ENCODE measurements at places on chromosomes 13 and 19.

GRCh38 chr13:58594747-58595600 lies 963.4 kb downstream of the PCDH17 start:
- no peak for DNase-seq

DNA sequence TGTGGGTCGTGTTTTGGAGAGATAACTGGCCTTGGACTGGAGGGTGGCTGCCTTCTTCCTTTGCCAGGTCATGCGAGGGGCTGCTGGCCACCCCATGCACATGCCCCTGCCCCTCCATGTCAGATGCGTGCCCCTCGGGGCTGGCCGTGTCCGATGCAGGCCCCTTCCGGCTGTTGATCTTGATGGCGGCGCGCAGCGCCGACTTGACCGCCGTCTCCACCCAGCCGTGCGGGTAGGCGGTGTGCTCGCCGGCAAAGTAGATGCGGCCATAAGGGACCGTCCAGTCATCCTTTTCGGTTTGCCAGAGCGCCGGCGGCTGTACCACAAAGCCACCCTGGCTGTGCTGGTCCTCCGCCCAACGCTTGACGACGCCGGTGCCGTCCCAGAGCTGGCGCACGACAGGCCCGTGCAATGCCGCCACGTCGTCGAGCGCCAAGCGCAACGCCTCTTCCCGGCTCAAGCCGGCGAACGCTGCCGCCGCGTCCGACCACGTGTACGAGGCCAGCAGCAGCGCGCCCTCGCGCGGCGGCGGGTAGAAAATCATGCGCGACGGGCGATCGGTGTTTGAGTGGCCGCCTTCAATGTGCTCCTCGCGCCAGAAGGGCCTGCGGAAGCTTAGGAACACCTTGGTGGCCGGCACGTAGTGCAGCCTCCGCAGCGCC lies 6.9 kb downstream of the IL4I1 start:
- peak; percentile 91 for DNase-seq

- DNase-seq, result no peak
Observed at GRCh38 chr19:858868-859843, at the start of gene CFD. Gene CFD, plus strand, starts transcription at chr19:859664. Its CDS starts 26 bp downstream, at chr19:859690.

- no peak for DNase-seq
Observed at GRCh38 chr13:28590461-28590860, 68.5 kb upstream of the POMP start.

DNA sequence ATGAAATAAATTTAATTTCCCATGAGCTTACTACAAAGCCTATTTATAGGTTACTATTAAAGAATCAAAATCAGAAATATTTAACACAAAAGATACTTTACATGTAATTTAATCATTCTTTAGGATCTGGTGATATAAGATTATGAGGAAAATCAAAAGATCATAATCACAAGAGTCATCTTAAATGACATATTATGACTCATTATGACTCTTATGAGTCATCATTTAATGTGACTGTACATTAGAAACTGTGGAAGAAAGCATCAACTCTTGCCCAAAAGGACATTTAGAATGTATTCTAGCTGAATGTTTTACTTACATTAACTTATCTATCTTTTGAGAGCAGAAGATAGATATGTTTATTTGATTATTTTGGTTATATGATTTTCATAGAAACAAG lies 458.6 kb downstream of the DCT start:
- no peak for DNase-seq

GRCh38 chr13:106774621-106775020 lies 206.7 kb upstream of the ARGLU1 start:
- DNase-seq, result no peak

- peak; percentile 72 for DNase-seq
Observed at GRCh38 chr13:36919833-36920615, at the start of gene SMAD9. Gene SMAD9, minus strand, starts transcription at chr13:36920238. Its CDS starts 40,549 bp downstream, at chr13:36879689.

DNA sequence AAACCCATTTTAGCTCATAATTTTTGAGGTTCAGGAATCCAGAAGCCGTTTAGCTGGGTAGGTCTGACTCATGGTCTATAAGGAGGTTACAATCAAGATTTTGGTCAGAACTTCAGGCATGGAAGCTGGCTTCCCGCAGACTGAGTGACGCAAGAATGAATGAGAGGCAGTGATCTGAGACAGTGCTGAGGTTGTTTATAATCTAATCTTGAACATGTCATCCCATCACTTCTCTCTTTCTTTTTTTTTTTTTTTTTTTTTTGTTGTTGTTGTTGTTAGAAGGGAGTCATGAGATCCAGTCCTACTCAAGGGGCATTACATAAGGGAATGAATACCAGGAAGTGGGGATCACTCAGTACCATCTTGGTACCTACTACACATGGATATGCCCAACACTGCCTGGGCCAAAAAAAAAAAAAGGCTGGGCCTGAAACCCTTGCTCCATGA lies 217.4 kb downstream of the DLEU7 start:
- no peak for DNase-seq

DNA sequence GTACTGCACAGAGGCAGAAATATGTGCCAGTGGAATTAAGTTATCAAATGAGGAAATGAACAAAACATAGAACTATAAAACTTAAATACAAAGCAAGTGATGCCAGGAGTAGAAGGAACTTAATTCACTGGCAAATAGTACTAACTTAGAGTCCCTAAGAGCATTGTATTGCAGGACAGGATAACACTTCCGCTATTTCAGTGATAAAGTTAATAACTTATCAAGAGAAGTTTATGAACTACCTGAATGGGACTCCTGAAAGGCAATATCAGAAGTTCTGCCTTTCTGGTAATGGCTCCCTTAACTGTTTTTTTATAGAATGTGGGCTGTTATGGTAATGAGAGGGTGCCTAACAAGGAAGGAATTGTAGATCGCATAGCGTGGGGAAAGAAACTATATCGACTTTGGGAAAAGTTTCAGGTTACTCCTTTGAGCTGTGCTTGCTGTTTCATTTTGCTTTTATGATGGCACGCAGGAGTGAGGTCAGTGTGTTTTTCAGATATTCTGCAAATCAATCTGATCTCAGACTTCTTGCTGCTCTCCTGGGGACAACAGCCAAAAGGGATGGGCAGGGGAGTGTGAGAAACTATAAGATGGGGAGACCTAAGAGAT lies 95.3 kb upstream of the MLNR start:
- DNase-seq, result no peak

GRCh38 chr13:112689303-112690245 lies at the start of gene ATP11A:
Gene ATP11A, plus strand, starts transcription at chr13:112690038. Its CDS starts 379 bp downstream, at chr13:112690417.
- peak; percentile 91 for DNase-seq

- DNase-seq, result no peak
Observed at GRCh38 chr19:29571181-29571580, 34.9 kb upstream of the POP4 start.

DNA sequence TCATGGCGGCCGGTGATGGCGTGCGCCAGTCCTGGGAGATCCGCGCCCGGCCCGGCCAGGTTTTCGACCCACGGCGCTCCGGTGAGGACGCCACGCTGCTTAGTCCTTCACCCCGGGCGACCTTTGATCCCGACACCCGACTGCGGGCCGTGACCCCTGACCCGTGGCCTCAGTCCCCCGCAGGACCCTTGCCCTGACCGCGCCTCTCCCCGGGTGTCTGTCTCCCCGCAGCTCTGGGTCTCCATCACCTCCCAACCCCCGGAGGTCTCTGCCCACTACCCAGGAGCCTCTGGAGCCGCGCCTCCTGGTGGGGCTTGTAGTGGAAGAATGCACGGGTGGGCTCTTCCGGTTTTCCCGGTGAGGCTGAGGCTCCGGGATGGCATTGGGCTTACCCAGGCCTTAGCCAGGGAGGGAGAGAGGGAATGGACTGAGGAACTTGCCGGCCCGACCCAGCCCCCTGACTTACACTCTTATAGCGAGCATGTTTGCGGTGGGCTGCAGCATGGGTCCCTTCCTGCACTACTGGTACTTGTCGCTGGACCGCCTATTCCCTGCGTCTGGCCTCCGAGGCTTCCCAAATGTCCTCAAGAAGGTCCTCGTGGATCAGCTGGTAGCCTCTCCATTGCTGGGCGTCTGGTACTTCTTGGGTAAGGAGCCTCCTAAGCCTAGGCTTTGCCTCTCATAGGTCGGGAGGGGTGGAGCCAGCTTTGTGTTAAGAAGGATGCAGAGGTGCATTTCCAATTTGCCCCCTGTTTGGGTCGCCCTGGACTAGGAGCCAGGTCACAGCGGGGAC lies 566 bp downstream of the MPV17L2 start:
- DNase-seq, result no peak

GRCh38 chr19:1266129-1266915 lies 2.8 kb upstream of the CIRBP start:
- peak; percentile 95 for DNase-seq

DNA sequence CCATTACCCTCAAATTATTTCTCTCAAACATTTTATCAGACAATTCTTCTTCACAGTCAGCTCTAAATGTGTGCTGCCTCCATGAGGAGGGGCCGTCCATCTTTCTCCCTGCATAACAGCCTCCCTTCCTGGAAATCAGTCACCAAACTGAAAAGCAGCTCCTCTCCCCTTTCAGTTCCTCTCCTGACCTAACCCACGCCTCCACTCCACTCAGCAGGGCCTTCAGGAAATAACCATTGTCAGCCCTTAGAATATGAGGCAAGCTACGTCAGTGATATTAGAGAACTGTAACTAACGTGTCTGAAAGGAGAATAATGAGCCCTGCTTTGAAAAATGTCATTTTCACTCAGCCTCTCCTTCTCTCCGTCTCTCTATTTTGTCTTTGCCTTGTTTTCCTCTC lies 116.2 kb downstream of the OLFM4 start:
- DNase-seq, result no peak

GRCh38 chr13:31116224-31116623 lies 45.5 kb downstream of the HSPH1 start:
- no peak for DNase-seq

- DNase-seq, result no peak
Observed at GRCh38 chr13:99802416-99802815, 169.2 kb downstream of the ZIC5 start.
